ENCODE measurements at places on chromosomes 3 and 15. TPM values are rescaled to one million over a fixed set of nuclear protein-coding genes. Genes with fewer than 3 reads are reported as not detected.

DNAJB8 gene
- not detected for polyA plus RNA-seq

- DNase-seq = no peak
Observed at GRCh38 chr3:177475356-177475665, 278.0 kb upstream of the TBL1XR1 start.

COL6A6 gene
- polyA plus RNA-seq = not detected

ADAMTS7 gene
- polyA plus RNA-seq = 0.82 TPM

VWA5B2 gene
- polyA plus RNA-seq = 0.11 TPM

TBC1D2B gene
- polyA plus RNA-seq = 8.5 TPM

- no peak for DNase-seq
Observed at GRCh38 chr3:104879919-104880318, 486.8 kb upstream of the ALCAM start.

- no peak for DNase-seq
Observed at GRCh38 chr15:64883100-64883581, 28.6 kb upstream of the ANKDD1A start.

ENTPD3 gene
- 1.1 TPM for polyA plus RNA-seq

DNA sequence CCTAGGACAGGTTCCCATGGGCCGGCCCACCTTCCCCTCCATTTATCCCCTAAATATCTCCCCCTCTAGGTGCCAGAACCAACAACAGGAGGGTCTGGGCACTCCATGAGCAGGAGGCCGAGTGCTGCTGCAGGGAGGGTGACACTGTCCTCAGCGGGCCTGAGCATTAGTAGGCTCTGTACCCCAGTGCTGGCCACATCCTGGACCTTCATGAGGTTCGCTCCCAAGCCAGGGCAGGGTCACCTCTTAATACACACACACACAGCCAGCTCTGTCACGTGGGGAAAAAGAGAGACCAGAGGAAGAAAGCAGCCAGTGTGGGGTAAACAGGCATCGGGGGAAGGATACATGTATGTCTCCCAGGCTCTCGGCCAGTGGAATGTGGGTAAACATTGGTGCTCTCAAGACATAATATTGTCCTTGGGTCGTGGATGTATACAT is 27.9 kb upstream of the SEMA3F start:
- DNase-seq = peak; percentile 57

- DNase-seq = peak; percentile 30
Observed at GRCh38 chr3:46660003-46660402, 33.5 kb downstream of the ALS2CL start.

DNA sequence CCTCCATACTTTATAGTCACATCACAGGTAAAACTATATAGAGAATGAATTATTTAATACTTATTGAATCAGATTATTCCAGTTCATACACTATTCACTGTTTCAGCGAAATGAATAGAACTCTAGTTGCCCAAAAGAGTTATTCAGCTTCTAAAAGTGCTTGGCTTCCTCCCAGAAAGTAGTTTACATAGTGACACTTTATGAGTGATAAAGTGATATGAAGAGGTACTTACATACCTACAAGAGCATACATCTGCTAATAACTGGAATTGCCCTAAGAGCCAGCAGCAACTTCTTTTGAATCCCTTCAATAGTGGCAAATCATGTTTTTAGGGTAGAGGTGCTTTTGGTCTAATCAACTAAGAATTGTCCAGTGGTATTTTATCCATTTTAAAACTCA is 635.1 kb upstream of the AGTR1 start:
- DNase-seq = no peak

DNA sequence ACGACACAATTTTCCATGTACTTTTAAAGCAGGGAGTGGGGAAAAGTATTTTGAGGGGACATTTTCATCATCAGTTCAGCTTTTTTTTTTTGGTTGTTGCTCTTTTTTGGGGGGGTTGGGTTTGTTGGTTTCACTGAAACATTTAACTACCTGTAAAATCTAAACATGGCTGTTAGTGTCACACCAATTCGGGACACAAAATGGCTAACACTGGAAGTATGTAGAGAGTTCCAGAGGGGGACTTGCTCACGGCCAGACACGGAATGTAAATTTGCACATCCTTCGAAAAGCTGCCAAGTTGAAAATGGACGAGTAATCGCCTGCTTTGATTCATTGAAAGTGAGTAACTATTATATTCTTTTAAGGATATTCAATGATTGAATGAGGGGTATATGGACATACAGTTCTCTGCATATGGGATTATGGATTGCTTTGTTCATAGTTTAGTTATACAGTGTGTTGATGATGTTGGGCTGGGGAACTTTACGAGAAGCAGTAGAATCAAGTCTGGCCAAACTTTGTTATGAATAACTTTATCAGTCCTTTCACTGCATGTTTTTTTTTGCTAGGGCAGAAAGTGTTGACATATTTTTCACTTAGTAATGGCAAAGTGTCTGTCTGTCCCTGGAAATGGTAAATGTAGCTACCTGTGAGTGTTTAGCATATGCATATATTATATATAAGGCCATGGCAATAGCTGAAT is 31.5 kb downstream of the MBNL1 start:
- DNase-seq = no peak

DNA sequence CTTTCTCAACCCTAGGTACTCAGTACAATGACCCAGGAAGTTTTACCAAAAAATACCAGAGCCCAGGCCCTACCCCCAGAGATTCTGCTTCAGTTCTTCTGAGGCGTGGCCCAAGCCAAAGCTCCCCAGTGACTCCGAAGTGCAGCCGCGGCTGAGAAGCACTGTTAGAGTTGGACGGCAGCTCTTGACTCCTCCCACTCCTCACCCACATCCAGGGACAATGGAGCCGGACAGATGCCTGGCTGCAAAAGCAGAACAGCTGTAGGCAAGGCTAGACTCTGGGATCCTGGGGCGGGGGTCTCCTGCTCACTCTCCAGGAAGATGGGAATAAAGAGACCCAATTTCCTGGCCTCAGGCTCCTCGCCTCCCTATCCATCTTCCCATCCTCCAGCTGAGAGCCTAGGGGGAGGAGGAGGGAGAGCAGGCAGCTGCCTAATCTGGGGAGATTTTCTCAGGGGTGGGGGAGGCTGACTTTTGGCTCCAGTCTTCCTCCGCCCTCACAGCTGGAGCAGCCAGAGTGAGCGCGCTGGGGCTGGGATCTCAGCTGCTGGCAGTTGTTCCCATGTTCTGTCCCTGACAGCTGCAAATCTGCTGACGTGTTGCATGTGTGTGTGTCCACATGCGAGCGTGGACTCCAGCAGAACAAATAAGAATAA is 223.8 kb downstream of the OPA1 start:
- peak; percentile 95 for DNase-seq

ISL2 gene
- not detected for polyA plus RNA-seq

DNA sequence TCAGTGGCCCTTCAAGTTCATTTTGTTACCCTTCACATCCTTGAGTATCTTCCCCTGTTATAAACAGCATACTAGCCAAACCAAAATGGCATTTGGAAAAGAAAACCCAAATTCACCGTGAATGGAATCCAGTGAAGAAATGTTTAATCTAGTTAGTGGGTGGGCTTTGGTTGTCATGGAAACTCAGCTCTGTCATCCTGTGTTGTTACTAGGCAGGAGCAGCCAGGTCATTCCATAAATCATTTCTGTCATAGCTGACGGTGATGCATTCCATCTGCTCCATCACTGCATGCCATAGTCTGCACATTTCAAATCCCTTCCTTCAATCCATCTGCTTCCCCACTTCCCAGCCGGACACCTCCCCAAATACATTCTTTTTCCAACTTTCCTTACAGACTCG is 140.4 kb upstream of the CGNL1 start:
- peak; percentile 90 for DNase-seq

DAZL gene
- polyA plus RNA-seq = not detected

SERPINI2 gene
- polyA plus RNA-seq = not detected

KLHL6 gene
- polyA plus RNA-seq = 0.37 TPM

- DNase-seq = no peak
Observed at GRCh38 chr3:184275381-184275701, 481 bp upstream of the ECE2 start.

GRCh38 chr15:60006203-60006862 is 2.2 kb downstream of the FOXB1 start:
- peak; percentile 70 for DNase-seq

DNA sequence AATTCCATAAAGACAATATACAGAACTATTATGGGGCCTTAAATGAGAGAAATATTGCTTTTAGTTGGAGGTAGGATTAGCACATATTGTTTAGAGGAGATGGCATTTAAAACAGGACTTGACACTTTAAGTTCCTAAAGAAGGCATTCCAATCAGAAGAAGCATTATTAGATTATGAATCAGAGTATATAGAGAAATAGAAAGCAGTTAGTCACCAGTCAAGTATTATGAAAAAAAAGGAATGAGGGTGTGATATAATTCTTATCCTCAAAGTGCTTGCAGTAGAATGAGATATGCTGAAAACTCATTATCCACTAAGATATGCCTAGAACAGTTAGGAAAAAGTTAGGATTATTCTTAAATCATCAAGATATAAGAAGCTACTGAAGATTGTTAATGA is 456.2 kb downstream of the ZNF385D start:
- DNase-seq = no peak

DNA sequence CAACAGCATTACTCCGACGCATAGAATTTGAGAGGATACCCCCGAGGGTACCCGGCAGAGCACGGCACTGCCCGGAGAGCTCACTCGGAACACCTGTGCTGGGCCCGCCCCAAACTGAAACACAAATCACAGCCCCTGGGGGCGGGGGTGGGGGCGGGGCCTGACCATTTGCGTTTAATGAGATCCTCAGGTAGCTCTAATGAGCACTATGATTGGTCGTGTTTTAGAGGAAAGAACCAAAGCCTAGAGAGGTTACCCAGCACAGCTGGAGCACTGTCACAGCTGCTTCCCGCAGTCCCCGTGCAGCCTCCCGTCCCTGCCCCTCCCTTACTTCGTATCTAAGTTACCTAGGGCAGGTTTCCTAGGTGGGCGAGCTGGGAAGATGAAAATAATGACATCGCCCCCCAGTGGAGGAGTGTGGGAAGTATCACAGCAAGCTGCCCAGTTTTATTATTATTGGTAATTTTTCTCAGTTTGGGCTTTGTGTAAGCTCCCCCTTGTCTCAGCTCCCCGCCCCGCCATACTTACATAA is 187.1 kb downstream of the PDE8A start:
- DNase-seq = peak; percentile 68

SEMA4B gene
- polyA plus RNA-seq = 28.7 TPM

DNA sequence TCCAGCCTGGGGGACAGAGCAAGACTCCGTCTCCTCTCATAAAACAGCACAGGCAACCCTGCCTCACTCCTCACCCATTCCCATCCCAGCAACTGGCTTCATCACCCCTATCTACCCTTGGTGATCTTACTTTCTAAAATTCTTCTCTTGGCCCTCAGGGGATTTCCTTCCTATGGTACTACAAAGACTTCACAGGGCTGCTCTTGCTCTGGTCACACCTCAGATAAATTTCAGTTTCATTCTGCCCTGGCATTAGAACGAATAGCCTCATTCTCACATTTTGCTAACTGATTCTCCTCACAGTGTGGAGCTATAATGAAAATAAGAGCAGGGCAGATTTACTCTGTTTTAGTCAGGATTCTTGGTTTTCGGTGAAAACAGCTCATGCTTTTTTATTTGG is 22.1 kb upstream of the CRBN start:
- DNase-seq = no peak

- DNase-seq = no peak
Observed at GRCh38 chr3:11784971-11785377, 61.7 kb downstream of the TAMM41 start.

RYR3 gene
- 0.90 TPM for polyA plus RNA-seq

DNA sequence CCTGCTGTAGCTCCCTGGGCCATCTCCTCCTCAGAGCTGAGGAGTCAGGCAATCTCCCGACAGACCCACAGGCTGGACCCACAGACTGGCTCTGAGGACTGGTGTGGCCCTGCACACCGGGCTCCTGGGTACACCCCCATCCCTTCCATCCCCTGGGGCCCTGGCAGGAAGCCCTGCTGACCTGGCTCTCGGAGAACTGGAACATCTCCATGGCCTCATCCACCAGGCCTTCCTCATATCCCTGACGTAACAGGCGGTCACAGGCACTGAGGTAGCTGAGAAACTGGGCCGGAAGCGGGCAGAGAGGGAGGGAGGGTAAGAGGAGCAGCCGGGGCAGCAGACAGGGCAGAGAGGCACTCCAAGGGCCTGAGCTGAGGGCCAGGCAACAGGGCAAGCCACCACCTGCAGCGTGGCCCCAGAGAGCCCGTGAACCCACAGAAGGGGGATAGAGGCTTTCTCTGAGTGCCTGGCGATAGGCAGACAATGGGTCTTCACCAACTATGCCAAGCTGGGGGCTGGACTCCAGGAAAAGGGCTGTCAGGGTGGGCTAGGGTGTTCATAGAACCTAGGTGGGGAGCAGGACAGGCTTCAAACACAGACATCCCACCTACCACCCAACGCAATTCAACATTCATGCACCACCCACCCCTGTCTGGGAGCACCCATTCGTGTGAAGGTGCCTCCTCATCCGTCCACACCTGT is 17.9 kb downstream of the KBTBD13 start:
- DNase-seq = no peak

GRCh38 chr3:87335931-87336330 is 59.5 kb upstream of the POU1F1 start:
- DNase-seq = no peak

DNA sequence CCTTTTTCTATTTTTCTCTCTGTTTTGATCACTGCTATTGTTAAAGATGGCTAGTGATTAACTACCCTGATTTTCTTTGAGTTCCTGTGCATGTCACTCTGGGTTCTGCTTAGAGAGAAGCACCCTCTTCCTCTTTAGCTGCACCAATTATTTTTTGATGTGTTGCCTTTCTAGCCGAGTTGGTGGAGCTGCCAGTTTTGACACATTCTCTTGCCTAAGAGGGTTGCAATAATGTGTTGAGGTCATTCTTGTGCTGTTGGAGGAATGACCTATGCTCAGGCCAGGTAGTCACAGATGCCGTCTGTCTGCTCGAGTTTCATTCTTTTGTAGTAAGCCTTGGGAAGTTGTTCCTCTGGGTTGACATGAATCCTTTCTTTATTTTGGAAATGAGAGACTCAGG is 84.6 kb upstream of the DPH6 start:
- no peak for DNase-seq

Data from kidney (tissue), 22 donors.